Sigmoid colon (tissue), 7 donors: ENCODE measurements at places on chromosomes 5 and 9.

DNA sequence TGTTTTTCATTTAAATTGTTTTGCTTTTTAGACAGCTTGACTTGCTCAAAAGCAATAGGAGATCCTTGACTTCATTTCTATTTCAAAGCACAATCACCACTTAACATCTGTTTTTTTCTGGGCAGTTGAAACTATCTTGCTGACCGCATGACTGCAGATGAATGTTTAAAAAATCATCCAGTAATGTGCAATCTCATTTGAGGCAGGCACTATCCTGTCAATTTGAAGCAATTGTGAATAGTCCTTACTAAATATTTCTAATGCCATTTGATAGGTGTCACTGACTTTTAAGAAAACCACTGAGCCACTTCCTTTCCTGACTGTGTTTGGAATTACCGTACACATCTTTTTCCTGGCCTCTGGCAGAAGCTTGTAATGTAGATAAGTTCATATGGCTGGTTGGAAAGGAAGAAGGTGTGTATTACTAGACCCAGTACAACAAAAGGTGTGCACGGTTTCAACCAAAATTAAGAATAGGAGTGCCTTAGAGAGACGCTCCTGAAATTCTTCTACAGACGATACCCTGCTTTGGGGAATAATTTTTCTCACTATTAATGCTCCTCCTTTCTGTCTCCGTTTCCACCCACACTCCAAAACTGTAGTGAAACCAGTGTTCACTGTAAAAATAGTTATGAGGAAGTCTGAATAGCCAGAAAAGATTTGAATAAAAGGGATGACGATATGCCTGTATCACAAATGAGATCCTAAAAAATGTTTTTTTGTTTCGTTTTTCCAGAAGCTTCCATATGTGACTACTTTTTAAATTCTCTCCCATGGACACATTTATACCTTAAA lies 136.7 kb upstream of the MOCS2 start:
- DNase-seq: no peak

- no peak for DNase-seq
These were observed 37.3 kb downstream of the PBX3 start for GRCh38 chr9:125784286-125785049.

DNA sequence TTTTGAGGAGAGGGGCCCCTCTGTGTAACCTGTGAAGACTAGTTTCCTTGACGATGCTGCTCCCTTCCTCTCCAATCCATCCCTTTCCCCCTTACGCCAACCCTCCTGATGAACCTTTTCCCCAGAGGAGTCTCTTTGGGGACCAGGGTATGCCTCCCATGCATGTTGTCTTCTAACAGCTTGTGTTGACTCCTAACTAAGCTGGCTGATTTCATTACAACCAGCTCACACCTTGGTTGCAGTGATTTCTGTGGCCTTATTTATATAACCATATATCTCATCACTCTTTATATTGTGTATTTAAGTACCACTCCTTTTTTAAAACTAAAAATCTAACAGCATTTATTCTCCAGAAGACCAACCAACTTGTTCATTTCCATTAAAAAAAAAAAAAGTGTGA lies 42.5 kb downstream of the SFXN1 start:
- DNase-seq: no peak

GRCh38 chr5:62653001-62653863 lies 74.6 kb downstream of the LRRC70 start:
- no peak for DNase-seq

GRCh38 chr5:139543423-139543991 lies 17.6 kb upstream of the UBE2D2 start:
- peak; percentile 69 for DNase-seq
